ENCODE measurements at places on chromosomes 6 and 20. TPM values are rescaled to one million over a fixed set of nuclear protein-coding genes. Genes with fewer than 3 reads are reported as not detected.

EPB41L2 gene
- 200 TPM for total RNA-seq

LY86 gene
- total RNA-seq: not detected

PNLDC1 gene
- total RNA-seq: 0.51 TPM

ZNF334 gene
- total RNA-seq: 0.34 TPM

SEMG1 gene
- not detected for total RNA-seq

SYCP2L gene
- total RNA-seq: 0.17 TPM

FOXQ1 gene
- total RNA-seq: not detected

NKAIN4 gene
- not detected for total RNA-seq

CLPSL1 gene
- not detected for total RNA-seq

OLIG3 gene
- not detected for total RNA-seq

FHL5 gene
- not detected for total RNA-seq

ACTL10 gene
- 2.2 TPM for total RNA-seq

KIAA1755 gene
- 0.05 TPM for total RNA-seq

RBPJL gene
- not detected for total RNA-seq

ENPP1 gene
- 0.98 TPM for total RNA-seq

BICRAL gene
- total RNA-seq: 6.8 TPM

NSFL1C gene
- 39.6 TPM for total RNA-seq

SLC22A16 gene
- not detected for total RNA-seq

CAGE1 gene
- under 0.01 TPM for total RNA-seq

TNF gene
- total RNA-seq: 0.17 TPM

ADGRF4 gene
- total RNA-seq: under 0.01 TPM

MCHR2 gene
- total RNA-seq: not detected

SALL4 gene
- total RNA-seq: 0.14 TPM

GJA1 gene
- total RNA-seq: 482 TPM

MATN4 gene
- total RNA-seq: 0.17 TPM

PRSS35 gene
- total RNA-seq: not detected

ZSWIM3 gene
- 11.9 TPM for total RNA-seq

MKKS gene
- 11.4 TPM for total RNA-seq

TM9SF4 gene
- total RNA-seq: 33.5 TPM

GPR6 gene
- total RNA-seq: not detected

SMPD2 gene
- 12.6 TPM for total RNA-seq

PAK5 gene
- total RNA-seq: not detected

PRDM13 gene
- total RNA-seq: not detected

CUL7 gene
- total RNA-seq: 39.5 TPM

CRISP3 gene
- not detected for total RNA-seq

C6orf52 gene
- total RNA-seq: not detected

OXT gene
- total RNA-seq: not detected

DPPA5 gene
- total RNA-seq: not detected

ENPP4 gene
- 4.9 TPM for total RNA-seq

SRSF12 gene
- under 0.01 TPM for total RNA-seq

SFTA2 gene
- not detected for total RNA-seq

SGK2 gene
- total RNA-seq: 0.34 TPM

C6orf132 gene
- total RNA-seq: not detected

AIF1 gene
- not detected for total RNA-seq

TFAP2D gene
- total RNA-seq: not detected

MEI4 gene
- not detected for total RNA-seq

ZSCAN26 gene
- 12.8 TPM for total RNA-seq

LGSN gene
- total RNA-seq: not detected

CCN6 gene
- total RNA-seq: not detected

TRIM15 gene
- total RNA-seq: not detected

RIPPLY2 gene
- not detected for total RNA-seq

OR12D3 gene
- not detected for total RNA-seq

PRPH2 gene
- total RNA-seq: 2.0 TPM

TBXT gene
- not detected for total RNA-seq

CST5 gene
- not detected for total RNA-seq

ZC2HC1B gene
- total RNA-seq: not detected

SLC22A7 gene
- total RNA-seq: not detected

FAM209B gene
- 0.33 TPM for total RNA-seq

HDAC2 gene
- total RNA-seq: 74.2 TPM

All from dermis blood vessel endothelial cell (primary cell).